ENCODE measurements at places on chromosomes 5 and 9. TPM values are rescaled to one million over a fixed set of nuclear protein-coding genes. Genes with fewer than 3 reads are reported as not detected.

The EDIL3 gene
- total RNA-seq: 74.6 TPM

The EIF4E1B gene
- 0.54 TPM for total RNA-seq

The ERAP2 gene
- total RNA-seq: 0.08 TPM

The PCAT7 gene
- total RNA-seq: 1.3 TPM

Data from endothelial cell (in vitro differentiated cells).